Foreskin melanocyte (primary cell): ENCODE measurements at places on chromosomes 6 and 20.

GRCh38 chr6:43061861-43062260 lies 2.4 kb downstream of the KLC4 start:
- no peak for DNase-seq

GRCh38 chr20:33655164-33655563 lies 7.0 kb upstream of the C20orf144 start:
- DNase-seq: no peak

GRCh38 chr6:79453558-79454042 lies 83.6 kb downstream of the LCA5 start:
- DNase-seq: no peak

GRCh38 chr6:127298475-127298874 lies 31.8 kb downstream of the RNF146 start:
- no peak for DNase-seq

GRCh38 chr6:15101130-15101529 lies 144.7 kb upstream of the JARID2 start:
- no peak for DNase-seq

DNA sequence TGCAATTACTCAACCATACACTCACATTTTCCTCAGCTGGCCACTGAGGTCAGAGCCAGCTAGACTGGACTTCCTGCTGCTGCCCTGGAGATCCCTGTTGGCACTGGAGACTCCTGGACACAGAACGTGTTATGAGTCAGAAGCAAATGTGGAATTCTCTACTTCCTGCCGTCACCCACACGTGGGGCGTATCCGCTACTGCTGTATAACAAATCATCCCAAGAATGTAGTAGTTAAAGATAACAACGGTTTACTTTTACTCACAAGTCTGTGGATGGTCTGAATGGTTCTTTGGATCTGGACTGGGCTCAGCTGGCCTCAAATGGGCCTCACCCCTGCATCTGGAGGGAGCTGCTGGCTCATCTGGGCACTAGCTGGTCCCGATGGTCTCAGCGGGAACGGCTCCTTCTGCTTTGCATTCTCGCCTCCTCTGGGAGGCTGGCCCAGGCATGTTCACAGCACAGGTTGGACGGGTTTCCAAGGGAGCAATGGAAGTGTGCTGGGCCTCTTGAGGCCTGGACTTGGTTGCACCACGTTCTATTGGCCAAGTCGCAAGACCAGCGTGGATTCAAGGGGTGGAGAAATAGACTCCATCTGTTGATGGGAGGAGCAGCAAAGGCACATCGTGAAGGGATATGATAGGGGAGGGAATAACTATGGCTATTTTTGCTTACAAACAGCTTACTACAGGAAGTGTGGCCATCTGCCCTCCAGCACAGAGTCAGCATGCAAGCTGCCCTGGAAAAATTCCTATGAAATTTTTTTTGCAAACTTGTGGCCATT lies 118.5 kb downstream of the SNX5 start:
- DNase-seq: peak; percentile 62

DNA sequence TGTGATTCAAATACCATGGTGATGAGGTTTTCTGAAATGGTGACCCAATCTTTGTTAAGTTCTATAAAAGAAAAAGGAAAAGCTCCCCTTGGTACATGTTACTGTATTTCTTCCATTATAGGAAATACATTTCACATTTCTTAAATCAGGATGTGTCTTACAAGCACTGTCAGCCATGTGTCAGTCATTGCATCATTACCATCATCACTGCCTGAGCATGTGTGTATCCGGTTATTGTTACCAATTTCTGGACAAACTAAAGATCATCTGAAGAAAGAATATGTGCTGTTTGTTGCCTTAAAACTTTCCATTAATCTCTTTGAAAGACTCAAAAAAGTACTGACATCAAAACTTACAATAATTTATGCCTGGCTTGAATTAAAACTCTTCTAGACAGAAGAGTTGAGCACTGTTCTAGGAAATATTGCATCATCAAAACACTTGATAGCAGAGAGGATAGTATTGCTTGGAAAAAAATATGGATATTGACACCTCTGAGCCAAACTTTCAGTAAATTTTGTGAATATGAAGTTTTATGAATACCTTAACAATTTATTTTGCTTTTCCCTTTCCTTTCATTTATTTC lies 7.1 kb upstream of the TSPYL1 start:
- DNase-seq: no peak

GRCh38 chr6:88725111-88725975 lies 238.1 kb downstream of the RNGTT start:
- DNase-seq: no peak

- DNase-seq: no peak
Measured at GRCh38 chr6:25415701-25416100, 136.5 kb downstream of the CARMIL1 start.

DNA sequence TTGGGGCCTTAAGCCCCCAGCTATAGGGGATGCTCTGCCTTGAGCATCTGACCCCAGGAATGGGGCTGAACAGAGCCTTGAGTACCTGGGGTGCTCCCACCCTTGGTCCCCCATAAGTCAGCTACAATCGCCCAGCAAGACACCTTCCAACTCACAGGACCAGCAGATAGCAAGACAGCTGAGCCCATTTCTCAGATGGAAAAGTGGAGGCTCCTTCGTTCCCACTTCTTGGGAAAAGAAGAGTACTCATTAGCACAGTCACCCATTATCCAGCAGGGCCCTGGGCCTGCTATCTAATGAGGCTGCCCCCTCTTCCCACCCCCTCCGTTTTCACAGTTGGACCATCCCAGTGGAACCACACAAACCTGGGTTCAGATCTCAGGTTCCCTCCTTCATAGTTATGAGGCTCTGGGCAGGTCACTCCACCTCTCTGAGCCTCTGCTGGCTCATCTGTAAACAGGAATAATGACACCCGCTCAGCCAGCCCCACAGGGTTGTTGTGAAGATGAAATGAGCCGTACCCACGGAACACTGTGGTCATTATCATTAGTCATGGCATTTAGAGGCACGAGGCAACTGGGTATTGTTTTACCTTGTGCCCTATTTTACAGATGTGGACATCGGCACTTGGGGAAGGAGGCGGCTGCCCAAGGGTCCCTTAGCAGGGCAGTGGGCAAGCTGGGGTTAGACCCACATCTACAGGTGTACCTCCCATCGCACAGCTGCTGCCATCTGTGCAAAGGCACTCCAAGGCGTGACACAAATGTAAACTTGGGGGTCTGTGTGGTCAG lies 4.5 kb downstream of the LPIN3 start:
- no peak for DNase-seq

- DNase-seq: no peak
Measured at GRCh38 chr20:34410336-34410735, 47.3 kb downstream of the ITCH start.

DNA sequence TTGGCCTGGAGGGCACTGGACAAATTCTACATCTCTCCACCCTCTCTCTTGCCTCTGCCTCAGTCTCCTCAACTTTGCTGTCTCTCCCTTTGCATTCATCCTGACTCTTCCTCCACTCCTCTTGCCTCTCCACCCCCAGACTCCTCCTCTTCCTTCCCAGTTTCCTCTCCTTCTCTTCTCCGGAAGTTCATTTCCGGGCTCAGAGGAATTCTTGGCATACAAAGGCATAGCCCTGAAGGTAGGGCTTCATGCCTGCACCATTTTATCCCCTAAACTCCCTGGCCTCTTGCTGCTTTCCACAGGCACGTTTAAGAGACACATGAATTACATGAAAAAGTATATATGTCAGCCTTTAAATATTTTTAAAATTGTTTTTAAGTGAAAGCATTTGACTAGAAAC lies 10.6 kb downstream of the BFSP1 start:
- no peak for DNase-seq

GRCh38 chr6:5626727-5627426 lies 365.6 kb downstream of the FARS2 start:
- no peak for DNase-seq

- DNase-seq: no peak
Measured at GRCh38 chr6:136315594-136315993, 25.9 kb upstream of the BCLAF1 start.
